ENCODE measurements at places on chromosomes 3 and 15. TPM values are rescaled to one million over a fixed set of nuclear protein-coding genes. Genes with fewer than 3 reads are reported as not detected.

DNA sequence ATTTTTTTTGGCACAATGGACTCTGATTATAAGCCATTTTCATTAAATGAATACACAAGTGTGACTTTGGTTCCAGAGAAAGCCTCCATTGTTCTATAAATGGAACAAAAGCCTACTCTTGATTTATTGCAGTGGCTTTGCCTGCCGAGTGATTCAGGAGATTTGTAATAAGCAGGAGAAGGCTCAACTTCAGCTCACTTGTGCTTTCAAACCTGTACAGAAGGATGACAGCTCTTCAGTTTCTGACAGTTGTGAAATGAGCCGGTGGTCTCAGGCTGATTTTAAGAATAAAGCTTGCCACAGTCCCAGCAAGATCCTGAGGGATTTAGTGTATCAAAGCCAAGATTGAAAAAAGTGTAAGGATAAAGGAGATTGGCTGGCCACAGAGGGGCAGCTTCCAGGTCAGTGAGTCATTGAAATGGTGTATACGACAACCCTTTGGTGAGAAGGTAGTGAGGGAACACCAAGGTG is 438.8 kb upstream of the TGFBR2 start:
- no peak for DNase-seq

DNA sequence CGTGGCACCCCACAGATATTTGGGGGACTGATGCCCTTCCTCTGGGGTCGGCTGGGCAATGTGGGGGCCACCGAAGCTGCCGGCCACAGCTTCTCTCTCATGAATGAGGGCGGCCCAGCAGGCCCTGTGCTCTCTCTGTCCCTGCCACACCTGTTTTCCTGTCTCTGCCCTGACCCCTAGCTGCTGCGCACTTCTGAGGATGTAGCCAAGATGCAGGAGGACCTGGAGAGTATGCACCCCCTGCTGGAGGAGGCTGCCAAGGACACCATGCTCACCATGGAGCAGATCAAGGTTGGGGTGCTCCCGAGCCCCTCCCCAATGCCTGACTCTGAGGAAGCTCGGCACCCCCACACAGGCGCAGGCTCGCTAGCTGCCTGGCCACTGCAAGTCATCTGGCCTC is 59.7 kb downstream of the SEMA3G start:
- DNase-seq: peak; percentile 98

Gene NLGN1
- 7.7 TPM for total RNA-seq

Gene PCLAF
- 20.6 TPM for total RNA-seq

All from osteoblast (primary cell).